Stimulated activated CD4-positive, alpha-beta T cell treated with anti-CD3 and anti-CD28 coated beads, Interleukin-2, amount 100 ng/mL, for 4 hours (primary cell): ENCODE measurements at places on chromosomes 11 and 22.

- DNase-seq: no peak
These were observed 1.3 kb downstream of the CARD10 start for GRCh38 chr22:37517826-37518450.

- peak; percentile 76 for DNase-seq
These were observed 6.0 kb upstream of the IFT27 start for GRCh38 chr22:36781656-36782627.

DNA sequence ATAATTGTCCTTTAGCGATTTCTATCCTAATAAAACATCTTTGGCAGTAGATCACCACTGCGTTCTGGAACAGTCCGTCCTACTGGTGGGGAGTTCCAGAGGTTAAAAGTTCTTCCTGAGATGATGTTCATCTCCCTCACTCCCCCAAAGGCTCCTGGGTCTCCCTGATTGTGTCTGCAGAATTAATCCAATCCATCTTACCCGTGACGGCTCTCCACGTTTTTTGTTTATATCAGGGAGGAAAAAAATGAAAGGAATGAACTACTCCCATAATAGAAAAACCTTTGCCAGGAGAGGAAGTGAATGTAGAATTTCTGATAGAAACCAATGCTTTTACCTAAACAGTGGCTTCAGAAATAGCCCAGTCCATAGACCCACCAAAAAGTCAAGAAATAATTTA is 81.6 kb downstream of the LARGE1 start:
- DNase-seq: no peak

DNA sequence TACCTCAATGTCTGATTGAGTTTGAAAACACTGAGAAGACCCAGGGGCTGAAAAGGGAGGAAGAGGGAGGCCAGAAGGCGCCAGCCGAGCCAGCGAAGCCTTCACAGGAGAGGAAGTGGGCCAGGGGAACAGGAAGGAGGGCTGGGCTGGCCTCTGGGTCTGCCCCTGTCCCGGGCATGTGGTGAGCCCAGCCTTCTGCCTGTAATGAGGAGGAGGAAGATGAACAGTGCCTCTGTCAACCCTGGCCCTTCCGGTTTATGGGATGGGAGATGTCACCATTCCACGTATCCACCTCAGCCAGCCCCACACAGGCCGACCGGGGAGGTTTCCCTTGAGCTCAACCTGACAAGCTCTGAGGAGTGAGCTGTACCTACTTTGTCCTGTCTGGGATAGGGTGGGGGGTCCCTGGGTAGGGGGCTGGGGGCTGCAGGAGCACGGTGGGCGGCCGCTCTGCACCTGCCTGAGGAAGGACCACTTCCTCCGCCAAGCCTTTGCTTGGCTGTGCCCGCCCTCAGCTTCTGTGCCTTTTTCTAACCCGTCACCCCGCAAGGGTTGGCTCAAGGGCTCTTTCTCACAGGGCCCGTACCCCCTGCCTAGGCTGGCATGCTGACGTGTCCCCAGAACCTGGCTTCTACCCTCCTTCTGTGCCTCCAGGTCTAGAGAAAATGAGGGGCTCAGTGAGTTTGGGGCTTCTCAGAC is 2.0 kb downstream of the PARVG start:
- no peak for DNase-seq
